ENCODE measurements at places on chromosomes 2 and 18.

DNA sequence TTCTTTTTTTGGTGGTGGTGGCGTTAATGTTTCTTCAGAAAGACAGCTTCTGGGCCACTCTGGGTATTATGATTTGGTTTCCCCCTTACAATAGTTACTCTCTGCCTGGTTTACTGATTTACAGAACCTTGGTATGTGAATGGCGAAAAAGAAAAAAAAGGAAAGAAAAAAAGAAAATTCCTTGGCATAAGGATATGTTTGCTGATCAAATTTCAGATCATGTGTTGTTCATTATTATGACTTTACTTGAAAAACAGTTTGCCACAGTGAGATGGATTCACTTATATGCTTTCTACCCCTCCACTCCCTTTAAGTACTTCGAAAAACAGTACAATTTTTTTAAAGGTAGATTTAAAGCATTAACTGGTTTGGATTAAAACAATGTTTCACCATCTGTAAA, 21.0 kb downstream of the BCL11A start:
- DNase-seq, result no peak

DNA sequence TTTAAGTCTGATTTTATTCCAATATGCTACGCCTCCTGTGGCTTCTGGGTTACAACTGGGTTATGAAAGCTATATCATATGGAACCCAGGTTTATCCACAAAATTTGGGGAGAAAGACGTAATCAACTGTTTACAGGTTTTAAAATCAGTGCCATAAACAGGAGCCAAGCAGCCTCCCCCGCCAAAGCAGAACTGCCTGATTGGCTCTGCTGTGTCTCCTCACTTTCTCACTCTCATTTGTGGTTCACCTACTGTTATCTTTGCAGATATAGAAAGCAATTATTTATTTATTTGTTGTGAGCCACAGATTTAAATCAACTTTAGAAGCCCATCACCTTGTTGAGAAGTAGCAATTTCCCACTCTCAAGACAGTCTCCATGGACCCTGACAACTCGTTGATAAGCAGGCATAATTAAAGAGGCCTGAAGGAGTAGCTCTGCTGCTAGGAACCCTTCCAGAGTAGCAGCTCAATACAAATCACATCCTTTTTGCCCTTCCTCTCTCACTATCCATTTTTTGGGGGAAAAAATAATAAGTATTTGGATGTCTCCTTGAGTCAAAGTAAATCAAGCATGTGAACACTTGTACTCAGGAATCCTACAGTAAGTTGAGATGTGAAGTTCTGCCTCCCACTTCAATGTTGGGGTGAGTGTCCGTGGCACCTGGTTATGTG, 191.0 kb upstream of the CCDC150 start:
- DNase-seq, result no peak

DNA sequence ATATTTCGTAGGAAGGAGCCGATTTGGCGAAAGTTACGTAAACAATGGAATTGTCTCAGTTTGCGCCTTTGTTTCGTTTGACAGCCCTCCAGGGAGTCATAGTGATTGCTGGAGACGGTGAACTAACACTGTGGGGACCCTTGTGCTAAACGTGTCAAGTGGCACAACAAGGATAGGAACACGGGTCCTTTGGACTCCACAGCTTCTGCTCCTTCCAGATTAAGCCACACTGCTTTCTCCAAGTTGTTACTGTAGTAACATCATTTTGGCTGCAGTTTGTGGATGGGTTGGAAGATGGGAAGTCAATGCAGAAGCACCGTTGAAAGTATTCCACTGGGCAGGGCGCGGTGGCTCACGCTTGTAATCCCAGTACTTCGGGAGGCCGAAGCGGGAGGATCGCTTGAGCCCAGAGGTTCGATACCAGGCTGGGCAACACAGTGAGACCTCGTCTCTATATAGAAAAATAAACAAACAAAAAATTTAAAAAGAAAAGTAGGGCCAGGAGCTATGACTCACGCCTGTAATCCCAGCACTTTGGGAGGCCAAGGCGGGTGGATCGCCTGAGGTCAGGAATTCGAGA, 636 bp upstream of the IMMT start:
- no peak for DNase-seq

DNA sequence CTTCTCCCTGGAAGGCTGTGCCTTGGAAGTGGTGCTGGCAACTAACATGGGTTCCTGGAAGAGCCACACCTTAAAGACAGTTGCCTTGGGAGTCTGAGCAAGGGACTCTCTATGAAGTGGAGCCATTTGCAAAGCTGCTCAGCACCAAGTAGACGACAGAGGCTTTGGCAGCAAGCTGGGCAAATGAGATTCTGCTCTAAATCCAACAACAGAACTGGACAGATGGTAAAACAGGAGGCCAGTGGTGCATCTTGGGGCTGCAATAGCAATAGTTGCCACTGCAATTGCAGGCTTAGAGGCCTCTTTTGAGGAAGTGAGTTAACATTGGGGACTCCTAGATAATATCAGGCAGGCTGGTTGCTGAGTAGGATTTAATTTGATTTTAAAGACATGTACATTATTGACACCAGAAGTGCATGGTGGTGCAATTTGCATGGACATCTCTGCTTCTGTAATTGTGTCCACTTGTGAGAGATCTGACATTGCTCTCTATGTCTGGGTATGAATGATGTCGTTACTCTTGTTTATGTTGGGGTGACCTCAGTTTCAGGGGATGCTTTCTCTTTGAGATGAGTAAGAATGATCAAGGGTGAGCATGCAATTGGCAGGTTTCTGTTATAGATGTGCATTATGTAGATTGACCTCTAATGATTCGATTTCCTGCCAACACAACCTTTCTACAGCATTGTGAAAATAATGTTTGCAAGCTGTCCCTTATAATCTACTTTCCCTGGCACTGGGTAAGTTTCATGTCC, 568.3 kb upstream of the MEX3C start:
- DNase-seq, result no peak

DNA sequence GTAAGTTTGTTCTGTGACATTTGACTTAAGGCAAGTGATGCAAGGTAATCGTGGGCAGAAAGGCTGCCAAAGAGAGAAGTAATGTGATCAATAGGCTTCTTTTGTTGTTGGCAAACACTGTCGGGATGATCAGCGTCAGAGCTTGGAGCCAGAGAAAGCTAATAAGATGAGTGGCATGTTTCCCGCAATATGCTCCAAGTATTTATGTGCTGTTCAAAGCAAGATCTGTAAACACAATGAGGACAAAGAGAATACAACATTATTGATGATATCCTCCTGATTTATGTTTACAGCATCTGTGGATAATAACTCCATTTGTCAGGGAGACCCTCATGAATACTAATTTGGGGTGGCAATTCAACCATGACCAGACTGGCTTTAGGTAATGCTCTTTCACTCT, 603.3 kb downstream of the TDRD15 start:
- no peak for DNase-seq

DNA sequence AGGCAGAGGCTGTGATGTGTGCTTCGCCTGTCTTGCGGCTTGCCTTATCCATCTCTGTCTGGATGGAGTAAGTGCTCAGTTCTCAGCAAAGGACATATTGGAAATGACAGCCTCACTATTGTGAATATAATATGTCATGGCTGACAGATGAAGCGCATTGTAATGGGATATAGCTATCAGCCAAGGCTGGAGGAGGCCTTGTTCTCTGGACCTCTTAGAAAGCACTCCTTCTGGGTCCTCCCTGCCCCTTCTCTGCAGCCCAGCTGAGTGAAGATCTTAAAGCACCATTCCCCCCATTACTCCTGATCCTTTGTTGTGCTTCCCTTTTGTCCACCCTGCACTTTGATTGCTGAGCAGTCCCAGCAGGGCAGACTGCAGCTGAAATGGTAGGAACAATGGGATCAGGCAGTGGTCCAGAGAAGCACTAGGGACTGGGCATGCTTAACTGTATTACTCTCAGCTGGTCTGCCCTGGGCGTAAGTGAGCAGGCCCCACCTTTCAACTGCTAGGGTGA, 265.3 kb downstream of the SETBP1 start:
- no peak for DNase-seq

DNA sequence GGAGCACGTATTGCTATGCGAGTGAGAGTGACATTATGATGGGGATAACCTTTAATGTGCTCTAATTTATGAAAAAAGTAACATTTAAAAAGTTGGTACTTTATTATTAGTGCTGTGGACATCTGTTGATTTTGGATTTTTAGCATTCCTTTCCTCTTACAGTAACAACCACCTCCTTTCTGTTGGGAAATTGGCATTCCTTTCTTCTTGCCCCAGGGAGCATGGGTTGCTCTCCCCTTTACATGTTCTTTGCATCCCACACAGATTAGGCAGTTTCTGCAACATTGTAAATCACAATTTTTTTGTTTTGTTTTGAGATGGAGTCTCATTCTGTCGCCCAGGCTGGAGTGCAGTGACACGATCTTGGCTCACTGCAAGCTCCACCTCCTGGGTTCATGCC, 300.2 kb downstream of the LPIN1 start:
- DNase-seq, result no peak

GRCh38 chr2:62794791-62795190, 89.3 kb downstream of the EHBP1 start:
- no peak for DNase-seq

GRCh38 chr2:55592130-55592529, 25.3 kb downstream of the PPP4R3B start:
- no peak for DNase-seq

DNA sequence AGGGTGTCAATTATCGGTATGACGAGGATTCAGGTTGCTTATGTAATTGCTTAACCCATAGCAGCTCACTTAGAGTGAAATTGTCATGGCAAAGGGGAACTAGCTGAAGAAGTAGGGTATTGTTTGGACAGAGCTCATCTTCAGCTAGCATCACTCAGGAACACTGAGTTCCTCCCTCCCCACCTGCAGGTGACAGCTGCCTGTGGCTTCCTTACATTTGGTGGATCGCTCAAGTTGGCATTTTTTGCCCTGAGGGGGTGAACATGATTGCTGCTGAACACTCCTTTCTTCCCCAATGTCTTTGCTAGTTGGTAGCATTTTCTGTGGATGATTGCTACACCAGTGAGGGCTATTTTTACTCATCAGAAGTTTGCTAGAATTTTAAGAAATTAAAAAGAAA, 86.7 kb upstream of the THUMPD2 start:
- no peak for DNase-seq

- DNase-seq, result no peak
Measured at GRCh38 chr18:45171679-45172191, 443.5 kb upstream of the SLC14A2 start.

DNA sequence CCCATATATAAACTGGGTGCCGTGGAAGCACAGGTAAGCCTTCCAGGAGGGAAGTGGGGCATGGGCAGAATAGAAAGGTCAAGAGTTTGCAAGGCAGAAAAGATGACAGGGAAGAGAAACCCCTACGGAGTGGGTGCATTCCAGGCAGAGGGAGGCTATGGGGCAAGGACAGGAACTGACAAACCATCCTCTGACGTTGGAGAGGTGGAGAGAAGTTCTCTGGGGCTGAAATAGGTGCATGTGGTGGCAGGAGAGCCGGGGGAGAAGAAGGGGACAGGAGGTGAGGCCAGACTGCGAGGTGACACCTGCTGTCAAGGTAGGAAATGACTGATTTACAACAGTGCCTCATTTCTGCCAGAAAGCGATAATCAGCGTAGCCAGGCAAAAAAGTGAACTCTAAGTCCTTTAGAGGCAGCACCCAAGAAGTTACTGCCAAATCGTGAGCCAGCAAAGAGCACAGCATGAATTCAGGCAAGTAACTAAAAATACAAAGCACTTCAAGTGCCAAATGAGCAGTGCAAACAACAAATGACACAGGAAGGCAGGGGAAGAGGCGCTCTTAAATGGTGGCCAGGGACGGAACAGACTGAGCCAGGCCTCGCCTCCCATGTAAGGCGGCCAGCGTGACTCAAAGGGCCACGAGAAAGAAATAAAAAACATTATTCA, 113.3 kb upstream of the ACVR1C start:
- no peak for DNase-seq

- no peak for DNase-seq
Measured at GRCh38 chr2:17086990-17087389, 421.4 kb upstream of the CYRIA start.

GRCh38 chr2:39567507-39567906, 98.2 kb upstream of the TMEM178A start:
- no peak for DNase-seq

DNA sequence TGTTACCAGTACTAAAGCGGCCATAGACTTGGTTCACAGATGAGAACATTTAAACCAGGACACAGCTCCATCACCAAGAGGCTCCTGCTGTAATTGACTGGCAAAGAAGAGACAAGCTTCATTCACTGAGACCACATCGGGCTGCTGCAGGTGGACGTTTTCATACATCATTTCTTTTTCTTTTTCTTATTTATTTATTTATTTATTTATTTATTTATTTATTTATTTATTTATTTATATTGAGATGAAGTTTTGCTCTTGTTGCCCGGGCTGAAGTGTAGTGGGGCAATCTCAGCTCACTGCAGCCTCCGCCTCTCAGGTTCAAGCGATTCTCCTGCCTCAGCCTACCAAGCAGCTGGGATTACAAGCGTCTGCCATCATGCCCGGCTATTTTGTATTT, 33.6 kb upstream of the PDCL3 start:
- no peak for DNase-seq

GRCh38 chr2:121804340-121804739, 48.9 kb downstream of the TSN start:
- DNase-seq, result no peak

GRCh38 chr2:233255151-233255550, 3.7 kb downstream of the ATG16L1 start:
- DNase-seq, result no peak

- no peak for DNase-seq
Measured at GRCh38 chr18:22129778-22130177, 39.6 kb upstream of the GATA6 start.

- no peak for DNase-seq
Measured at GRCh38 chr2:105042189-105042588, 4.3 kb downstream of the MRPS9 start.

DNA sequence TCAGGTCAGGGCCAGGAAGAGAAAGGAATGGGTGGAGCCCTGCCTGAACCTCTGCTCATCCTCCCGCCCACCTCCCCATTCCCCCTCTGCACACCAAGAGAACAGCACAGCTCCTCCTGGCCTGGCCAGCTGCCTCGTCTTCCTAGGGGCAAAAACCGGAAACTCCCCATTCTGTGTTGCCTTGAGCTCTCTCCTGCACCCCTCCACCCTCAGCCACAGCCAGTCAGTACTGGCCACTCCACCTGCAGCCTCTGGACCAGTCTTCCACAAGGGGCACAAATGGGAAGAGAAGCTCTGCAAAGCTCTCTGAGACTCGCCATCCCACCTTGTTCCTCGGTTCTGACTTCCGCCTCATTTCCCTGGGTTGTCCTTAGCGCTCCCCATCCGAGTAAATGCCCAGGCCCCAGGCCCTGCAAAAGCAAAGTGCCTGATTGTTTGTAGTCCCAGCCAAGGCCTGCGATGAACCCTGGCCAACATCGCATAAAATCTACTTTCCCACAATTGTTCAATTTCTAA, 39.3 kb upstream of the SLC35G4 start:
- DNase-seq, result no peak
